Fibroblast of the aortic adventitia (primary cell): ENCODE measurements at places on chromosomes 2 and 18.
A peak's percentile ranks its signal among the peaks of the same experiment; 100 is the strongest.

- peak; percentile 88 for DNase-seq
These were observed 66.4 kb downstream of the EPAS1 start for GRCh38 chr2:46363535-46364170.

GRCh38 chr2:174607989-174608865 is 10.6 kb upstream of the WIPF1 start:
- DNase-seq, result no peak

GRCh38 chr2:126885751-126886210 is 12.9 kb upstream of the TEX51 start:
- peak; percentile 33 for DNase-seq

DNA sequence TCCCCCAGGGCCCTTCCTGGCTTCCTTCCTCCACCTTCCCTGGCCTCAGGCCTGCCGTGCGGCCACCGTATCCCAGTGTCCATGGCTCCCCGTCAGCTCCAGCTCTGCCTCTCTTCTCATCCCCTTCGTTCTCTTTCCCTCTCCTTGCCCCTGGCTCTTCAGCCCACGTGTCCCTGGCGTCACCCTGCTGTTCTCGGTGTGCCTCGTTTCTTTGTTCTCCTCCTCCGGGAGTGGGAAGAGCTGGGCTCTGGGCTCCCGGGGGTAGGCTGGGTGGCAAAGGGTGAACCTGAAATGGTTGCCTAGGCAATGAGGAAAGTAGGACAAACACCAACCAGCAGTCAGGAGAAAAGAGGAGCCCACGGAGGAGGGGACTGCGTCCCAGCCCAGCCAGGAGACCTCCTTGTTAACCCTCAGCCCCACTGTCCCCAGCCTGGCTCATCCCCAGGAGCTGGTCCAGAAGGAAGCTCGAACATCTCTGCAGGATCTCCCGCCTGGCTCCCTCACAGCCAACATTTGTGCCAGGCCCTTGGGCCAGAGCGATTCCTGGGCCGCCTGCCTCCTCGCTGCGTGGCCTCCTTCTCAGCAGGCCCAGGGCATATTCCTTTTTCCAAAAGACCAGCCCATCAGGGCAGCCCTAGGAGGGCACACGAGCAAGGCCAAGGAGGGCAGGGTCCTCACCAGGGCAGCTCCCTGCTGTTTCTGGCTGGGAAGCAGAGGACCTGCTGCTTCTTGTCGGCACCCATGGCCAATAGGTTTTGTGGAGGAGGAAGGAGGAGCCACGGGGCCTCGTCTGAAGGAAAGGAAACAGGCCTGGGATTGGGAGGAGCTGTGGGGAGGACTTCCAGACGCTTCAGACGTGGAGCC is 30.9 kb upstream of the DNMT3A start:
- no peak for DNase-seq

DNA sequence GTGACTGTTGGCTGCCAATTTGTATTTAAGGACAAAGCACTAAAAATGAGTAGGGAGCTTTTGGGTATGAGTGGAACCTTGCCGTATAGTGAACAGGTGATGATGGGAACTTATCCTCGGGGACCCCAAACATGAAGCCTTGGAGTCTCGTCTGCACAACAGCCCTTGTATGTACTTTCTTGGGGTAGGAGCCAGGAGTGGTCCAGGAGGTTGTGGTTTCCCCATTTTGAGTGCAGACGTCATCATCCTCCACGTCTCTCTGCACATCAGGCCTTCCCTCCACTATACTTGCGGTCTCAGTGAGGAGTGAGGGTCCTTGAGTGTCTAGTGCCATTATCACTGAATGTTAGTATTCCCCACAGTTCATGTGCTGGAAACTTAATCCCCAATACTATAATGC is 101.5 kb upstream of the HS6ST1 start:
- no peak for DNase-seq

GRCh38 chr2:233009661-233010060 is 3.4 kb downstream of the NGEF start:
- DNase-seq, result no peak

DNA sequence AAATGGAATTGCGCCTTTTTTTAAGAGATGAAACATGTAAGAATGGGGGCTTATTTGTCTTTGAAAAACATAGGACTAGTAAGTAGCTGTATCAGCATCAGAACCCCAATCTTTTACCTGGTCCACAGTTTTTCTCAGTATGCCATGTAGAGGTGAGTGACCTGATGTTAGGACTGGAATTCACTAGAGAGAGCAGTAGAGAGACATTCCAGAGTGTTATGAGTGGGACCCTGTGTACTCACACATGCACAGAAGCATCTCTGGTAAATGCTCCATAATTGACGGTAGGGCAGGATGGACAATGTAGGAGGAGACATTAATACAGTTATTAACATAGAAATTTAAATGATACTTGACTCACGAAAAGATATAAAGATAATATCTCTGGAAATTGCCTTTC is 1.4 kb upstream of the GALNT13 start:
- no peak for DNase-seq

GRCh38 chr2:168137510-168138180 is 109.8 kb downstream of the STK39 start:
- DNase-seq, result no peak

DNA sequence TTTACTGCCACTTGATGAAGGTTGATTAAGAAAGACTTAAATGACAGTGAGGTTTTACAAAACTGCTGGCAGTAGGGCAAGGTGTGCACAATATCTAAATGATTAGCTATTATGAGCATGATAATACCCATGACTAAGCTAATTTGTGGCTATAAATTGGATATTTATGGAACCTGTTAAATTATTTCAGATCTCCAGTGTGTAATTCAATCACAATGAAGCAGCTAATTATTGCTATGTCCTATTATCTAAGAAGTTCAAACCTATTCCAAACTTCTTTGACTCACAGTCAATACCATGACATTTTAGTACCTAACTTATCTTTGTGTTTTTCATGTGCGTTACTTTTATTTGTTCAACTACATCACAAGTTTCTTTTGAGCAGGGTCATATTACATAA is 253.8 kb upstream of the MMADHC start:
- DNase-seq, result no peak

DNA sequence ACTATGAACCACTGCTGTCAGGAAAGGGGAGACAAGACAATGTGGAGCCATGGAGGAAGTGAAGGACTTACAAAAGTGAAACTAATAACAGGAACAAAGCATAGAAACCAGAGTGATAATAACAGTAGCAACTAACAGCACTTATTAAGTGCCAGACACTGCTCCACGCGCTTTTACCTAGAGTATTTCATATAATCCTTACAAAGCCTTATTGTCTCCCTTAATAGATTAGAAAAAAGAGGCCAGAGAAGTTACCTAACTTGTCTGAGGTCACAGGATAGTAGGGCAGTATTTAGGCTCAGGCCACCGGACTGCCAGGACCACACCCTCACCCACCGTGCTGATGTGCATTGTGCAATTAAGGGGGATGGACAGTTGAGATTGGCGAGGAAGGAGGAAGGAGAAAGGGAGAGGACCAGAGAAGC is 98.6 kb upstream of the NFU1 start:
- no peak for DNase-seq

- no peak for DNase-seq
These were observed 138.3 kb downstream of the ASB1 start for GRCh38 chr2:238565031-238565430.

DNA sequence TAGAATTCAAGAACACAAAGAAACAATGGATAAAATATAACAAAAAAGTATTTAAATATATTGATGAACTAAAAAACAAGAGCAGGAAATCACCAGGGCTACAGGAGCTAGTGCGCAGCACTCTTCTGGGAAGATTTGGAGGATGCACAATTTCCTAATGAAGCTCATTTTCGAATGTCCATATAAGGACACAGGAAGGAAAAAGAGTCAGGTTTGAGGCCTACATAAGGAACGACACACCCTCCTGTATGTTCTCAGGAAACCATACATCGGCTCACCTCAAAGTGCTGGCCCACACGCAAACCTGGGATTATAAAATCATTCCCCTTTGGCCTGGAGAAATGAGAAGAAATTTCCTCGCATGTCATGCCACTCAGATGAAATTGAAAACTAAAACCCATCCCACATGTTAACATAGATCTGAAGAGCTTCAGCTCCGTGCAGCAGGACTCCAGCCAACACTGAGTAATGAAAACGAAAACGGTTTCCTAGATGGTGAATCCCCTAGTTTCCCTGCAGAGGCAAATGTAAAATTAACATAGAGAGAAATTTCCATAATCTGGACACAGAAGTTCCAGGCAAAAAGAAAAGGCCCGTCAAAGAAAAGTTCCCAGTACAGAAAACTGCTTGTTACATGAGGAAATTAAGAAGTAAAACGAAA is 825.8 kb downstream of the SOCS6 start:
- no peak for DNase-seq

DNA sequence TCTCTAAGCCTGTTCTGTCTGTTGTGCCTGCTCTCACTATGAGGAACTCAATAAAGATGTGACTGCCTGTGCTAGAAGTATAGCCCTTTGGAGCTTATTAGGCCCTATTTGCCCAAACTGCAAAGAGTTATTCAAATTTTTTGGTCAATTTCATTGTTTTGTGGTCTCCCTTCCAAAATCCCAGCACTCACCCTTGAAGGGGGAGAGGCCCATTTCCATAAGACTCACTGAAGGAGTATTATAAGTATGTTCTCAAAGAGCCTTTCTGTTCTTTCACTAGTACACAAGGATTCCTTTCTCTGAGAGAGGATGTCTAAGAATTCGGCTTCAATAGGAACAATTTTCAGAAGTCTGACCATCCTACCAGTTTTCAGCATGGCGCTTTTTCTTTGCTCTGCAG is 641.9 kb upstream of the REG3G start:
- no peak for DNase-seq

DNA sequence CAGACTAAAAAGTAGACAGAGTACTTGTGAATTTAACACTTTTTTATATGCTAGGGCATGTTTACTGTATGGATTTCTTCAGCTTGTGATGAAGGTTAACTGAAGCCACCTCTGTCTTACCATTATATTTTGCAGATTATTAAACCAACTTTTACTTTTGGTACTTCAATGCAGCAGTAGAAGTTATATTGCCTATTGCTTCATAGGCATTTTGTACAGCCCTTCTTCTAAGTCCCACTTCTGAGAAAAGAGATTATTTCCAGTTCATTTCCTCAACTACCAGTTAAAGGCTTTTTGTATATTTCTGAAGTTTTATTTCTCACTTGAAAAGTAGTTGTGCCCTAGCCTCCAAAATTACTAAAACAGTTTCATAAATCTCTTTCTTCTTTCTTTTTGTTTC is 256.4 kb upstream of the FBXO11 start:
- no peak for DNase-seq

GRCh38 chr2:177622521-177622920 is 229.9 kb downstream of the AGPS start:
- peak; percentile 42 for DNase-seq

GRCh38 chr2:73084971-73085370 is 13.5 kb upstream of the SFXN5 start:
- DNase-seq, result no peak

- DNase-seq, result no peak
These were observed 18.0 kb downstream of the GEN1 start for GRCh38 chr2:17771956-17772355.

DNA sequence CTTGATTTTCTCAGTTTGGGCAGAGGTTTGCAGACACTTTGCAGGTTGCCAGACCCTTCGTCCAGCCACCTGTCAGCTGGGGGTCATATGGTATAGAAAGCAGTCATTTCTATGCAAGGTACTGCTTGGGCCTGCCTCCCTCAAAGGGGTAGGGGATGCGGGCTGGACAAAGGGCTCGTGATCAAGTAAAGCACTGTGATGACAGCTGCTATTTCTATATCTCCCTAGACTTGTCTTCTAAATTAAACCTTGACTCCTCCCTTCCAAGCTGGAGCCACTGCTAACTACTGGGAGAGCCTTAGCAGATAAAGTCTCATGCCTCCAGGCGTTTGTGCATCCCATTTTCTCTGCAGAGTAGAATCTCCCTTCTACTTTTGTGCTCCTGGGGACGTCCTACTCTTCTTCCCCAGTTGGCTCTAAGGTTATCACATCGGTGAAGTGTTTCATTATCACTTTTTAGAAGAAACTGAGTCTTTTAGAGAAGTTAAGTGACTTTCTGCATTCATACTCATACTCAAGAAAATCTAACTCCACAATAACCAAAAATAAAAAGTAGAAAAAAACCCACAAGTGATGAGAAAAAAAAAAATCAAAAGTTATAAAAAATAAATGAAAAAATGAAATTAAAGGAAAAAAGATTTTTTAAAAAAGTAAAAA is 710 bp upstream of the XRCC5 start:
- DNase-seq, result no peak

- DNase-seq, result no peak
These were observed 52.7 kb upstream of the PELI1 start for GRCh38 chr2:64196963-64197362.

DNA sequence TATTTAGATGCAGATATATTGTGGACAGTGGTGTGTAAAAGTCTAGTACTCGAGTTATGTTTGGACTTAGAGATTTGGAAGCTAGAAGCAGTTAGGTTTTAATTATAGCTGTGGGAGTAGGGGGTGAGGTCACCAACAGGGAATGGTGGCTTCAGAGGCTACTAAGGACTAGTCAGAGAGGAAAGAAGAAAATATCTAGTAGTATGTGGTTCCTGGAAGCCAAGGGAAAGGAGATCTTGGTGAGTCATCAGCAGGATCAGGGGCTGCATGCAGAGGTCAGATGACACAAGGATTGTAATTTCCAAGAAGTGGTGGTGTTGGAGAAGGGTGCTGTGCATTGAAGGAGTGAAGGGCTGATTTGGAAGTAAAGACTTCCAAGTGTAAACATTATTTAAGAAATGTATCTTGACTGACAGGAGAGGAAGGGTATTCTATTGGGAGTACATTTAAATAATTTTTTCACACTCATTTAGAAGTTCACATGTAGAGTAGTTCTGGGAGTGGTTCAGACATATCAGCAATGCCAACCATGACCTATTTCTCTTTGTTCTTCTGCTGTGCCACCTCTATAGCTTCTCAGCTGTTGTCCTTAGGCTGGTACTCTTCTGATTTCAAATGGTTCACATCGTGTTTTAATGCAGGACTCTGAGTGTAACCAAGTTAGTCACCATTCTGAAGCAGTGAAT is 59.1 kb downstream of the ACSL3 start:
- DNase-seq, result peak; percentile 85

- no peak for DNase-seq
These were observed 589.2 kb upstream of the ZEB2 start for GRCh38 chr2:145108959-145109710.

- DNase-seq, result no peak
These were observed 18.8 kb downstream of the ENOSF1 start for GRCh38 chr18:693466-694187.

DNA sequence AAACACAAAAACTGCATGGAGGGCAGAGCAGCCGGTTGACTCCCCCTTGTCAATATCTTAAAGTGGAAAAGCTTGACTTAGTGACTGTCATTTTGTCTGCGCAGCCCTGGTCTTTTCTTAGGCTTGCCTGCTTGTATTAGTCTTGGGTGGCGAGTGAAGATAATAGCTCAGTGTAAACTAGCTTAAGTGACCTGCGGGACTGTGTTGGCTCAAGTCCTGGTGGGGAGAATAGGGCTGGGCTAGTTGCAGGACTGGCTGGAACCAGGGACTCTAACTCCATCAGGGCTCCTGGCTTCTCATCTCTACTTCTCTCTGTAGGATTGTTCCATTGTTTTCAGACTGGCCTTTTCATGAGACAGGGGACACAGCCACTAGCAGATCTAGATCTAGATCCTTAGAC is 8.1 kb upstream of the ATG16L1 start:
- DNase-seq, result no peak
